WERI-Rb-1 (cell line): ENCODE measurements at places on chromosomes 4 and X.

DNA sequence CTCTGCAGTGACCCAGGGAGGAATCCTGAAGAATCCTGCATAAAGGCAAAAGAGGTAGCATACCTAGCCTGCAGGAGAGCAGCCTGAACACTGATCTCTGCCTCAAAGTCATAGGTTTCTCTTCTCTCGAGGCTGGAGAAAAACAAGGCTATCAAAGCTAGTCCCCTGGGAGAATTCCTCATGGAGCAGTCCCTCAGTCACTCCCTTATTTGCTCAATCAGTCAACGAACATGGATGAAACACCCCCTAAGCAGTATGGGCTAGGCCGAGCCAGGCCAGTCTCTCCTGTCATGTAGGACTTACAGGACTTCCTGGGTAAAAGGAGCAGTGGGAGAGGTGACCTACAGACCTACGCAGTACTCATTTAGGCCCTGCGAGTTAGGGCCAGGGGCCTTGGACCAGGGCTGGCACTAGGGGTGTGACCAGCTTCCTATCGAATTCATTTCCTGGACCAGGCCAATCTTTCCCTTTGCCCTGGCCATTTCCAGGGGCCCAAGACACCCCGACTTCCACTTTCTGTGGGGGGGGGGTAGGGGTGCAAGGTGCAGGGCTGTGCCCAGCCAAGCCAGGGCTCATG, 164.1 kb downstream of the EFNB1 start:
- DNase-seq = no peak

DNA sequence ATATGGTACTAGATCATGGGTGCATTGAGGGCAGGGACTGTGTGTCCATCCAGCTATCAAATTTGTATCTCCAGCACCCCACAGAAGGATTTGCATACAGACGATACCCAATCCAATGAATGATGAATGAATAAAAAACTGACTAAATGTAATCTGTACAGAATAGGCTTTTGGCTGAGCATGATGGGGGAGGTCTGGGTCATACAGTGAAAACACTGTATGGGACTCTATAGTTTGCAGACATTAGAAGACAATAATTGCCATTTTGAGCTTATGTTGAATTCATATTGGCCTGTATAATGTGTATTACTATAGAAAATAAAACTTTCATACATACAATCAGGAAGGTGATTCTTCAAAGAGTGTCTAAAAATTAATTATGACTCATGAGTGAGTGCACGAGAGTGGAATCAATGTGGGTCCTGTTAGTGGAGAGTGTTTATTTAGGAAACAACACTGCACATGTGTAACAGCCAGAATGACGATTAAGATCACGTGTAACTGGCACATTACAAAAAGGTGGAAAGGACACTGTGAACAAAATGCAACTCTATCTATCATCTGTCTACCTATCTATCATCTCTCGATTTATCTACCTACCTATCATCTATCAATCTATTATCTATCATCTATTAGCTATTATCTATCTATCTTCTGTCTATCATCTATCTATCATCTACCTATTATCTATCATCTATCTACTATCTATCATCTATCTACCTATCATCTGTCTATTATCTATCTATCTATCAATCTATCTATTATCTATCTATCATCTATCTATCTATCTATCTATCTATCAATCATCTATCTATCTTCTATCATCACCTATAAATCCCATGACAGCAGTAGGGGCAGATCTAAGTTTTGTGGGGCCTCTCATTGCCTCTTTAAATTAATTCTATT, 201.3 kb downstream of the PTTG2 start:
- DNase-seq = no peak

GRCh38 chrX:17078031-17078720, 131.7 kb downstream of the REPS2 start:
- no peak for DNase-seq

- DNase-seq = peak; percentile 47
Observed at GRCh38 chr4:182576601-182577289, 333.5 kb downstream of the TENM3 start.

DNA sequence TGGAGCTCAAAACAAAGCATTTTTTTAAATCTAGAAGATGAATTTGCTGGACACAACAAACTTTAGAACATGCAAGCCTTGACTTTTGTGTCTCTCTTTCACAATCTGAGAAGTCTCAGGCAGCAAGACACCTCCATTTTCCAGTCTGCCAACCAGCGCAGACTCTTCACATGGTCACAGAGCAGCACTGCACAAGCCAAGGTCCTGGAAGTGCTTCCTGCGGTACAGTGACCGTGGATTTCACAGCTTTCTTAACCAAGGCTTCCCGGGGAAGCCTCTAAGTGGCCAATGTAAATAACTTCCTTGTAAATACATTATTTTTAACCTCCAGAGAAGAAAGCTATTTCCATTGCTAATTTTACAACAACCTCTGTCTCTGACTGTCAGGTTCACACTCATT, 31.2 kb downstream of the ZNF827 start:
- no peak for DNase-seq

DNA sequence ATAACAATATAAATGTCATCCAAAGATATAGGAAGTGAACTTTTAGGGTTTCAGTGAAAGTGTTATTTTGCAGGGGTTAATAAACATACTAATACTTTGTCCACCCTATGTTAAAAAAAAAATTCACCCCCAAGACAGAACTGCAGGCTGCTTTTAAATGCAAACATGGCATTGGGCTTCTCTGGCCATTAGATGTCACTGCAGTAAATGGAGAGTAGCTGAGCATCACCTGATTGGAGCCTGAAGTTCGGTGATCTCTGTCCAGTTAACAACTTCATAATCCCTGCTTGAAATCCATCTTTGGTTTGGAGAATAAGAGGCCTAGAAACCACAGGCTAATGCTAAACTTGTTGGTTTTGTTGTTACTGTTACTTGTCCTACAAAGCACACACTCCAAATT, 18.7 kb downstream of the SLC25A43 start:
- no peak for DNase-seq

DNA sequence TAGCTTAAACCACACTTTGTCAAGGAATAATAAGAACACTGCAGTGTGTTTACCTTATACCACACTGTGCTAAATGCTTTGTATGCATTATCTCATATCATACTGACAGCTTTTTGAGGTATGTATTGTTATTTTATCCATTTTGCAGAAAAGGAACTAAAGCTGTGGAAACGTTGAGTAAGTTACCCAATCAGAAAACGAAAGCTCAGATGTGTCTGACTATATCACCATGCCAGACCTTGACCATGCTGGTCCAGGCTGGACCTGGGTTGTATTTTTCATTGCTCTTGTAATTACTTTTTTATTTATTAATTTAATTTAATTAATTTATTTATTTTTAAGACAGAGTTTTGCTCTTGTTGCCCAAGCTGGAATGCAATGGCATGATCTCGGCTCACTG, 2.1 kb downstream of the HSD17B11 start:
- DNase-seq = no peak

DNA sequence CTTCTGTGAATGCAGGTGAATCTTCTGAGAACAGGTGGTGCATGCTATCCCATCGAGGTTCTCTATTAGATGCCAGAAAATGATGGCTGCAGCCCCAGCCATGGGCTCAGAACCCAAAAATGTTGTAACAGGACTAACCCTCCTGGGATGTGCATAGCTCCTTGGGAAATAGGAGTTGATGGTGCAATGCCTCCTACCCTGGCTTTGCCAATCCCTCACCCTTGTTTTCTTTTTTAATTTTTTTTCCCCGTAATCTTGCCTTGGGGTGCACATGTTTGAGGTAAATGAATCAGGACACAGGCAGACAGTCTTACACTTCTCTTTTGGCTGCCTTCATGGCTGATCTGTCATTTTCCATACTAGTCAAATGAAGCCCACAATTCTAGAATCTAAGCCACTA, 96.6 kb downstream of the KIT start:
- DNase-seq = no peak

- no peak for DNase-seq
Observed at GRCh38 chr4:78618436-78618835, 66.9 kb downstream of the ANXA3 start.

GRCh38 chrX:72094894-72095293, 36.8 kb downstream of the RTL5 start:
- DNase-seq = no peak

- no peak for DNase-seq
Observed at GRCh38 chrX:148333989-148334388, 166.4 kb upstream of the AFF2 start.

GRCh38 chr4:148255344-148255720, 186.9 kb downstream of the NR3C2 start:
- DNase-seq = no peak
